Iris pigment epithelial cell (primary cell): ENCODE measurements at places on chromosomes 5 and 9.
A peak's percentile ranks its signal among the peaks of the same experiment; 100 is the strongest.

GRCh38 chr9:21708856-21709255 lies 93.6 kb upstream of the MTAP start:
- no peak for DNase-seq

DNA sequence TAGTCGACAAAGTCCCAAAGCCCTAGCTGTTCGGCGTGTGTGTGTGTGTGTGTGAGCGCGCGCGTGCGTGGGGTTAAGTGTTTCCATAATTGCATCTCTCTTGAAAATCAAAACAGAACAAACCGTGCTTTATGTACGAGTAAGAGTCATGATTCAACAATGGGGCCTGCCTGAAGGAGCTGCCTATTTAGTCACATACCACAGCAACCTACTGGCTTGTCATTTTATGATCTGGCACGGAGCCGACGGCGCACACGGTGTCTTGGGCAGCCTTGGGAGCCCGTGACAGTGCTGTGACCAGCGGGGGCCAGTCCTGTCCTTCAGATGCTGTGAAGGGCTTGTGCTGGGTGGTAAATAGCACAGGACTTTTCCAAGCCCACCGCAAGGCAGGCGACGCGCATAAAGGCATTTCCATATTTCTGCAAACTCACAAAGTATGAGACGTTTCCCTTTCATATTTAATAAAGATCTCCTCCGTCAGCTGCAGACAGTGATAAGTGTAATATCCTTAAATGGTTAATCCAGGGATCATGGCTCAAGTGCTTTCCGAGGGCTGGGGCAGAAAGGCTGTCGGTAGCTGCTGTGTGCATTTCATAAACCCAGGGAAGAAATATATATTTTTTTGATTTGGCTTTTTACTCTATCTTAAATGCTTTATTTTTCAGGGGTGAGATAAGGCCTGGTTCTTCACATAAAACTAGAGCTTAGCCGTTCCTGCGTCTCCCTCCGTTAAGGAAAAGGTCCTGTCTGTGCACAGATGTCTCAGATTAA lies 270.2 kb upstream of the IRX1 start:
- no peak for DNase-seq

DNA sequence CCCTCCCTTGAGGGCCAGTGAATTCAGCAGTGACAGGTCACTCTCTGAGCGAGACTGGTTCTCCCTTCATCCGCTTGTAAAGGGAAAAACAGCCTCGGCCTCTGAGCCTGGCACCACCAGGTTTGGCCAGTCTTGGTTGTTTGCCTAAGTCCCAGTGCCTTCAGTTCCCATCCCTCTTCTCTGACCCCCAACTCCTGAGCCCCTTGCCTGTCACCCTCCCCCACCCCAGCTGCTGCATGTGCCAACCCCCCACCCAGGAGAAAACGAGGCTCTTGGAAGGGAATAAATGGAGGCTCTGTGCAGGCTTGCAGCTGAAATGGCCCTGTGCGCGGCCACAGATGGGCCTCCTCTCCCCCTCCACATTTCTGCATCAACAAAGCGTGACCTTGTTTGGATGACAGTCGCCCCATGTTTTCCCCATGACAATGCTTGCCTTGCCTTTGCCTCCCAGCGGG lies 3.1 kb downstream of the URM1 start:
- no peak for DNase-seq

DNA sequence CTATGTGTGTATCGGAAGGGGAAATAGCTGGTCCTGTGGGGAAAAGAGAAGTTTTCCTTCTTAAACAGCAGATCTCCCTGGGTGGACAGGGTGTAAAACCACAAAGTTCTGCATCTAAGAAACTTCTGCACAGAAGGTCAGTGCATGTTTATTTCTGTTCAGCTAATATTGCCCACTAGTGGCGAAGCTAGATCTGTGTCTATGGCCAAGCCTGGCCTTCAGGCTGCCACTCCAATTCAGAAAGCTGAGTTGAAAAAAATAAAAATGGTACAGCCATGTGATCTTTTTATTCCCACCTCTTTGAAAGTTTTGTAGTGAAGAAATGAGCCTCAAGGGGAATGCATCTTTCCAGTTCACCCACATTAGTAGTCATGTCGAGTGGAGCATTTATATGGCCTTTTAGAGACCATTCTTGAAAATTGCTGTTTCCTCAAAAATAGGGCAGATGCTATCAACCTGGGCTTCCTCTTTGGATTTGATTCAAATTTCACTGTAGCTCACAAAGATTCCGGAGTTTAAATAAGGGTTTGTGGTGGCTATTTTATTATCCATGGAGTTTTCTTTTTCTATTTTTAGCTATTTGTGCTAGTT lies 488.0 kb downstream of the PRELID2 start:
- DNase-seq = peak; percentile 87

- peak; percentile 78 for DNase-seq
Measured at GRCh38 chr5:139392678-139393496, 2.0 kb downstream of the PROB1 start.

GRCh38 chr9:137505421-137506140 lies 44.6 kb downstream of the PNPLA7 start:
- DNase-seq = no peak

- DNase-seq = no peak
Measured at GRCh38 chr5:126718236-126718868, 58.6 kb upstream of the LMNB1 start.

- no peak for DNase-seq
Measured at GRCh38 chr5:50658246-50658645, 8.2 kb upstream of the PARP8 start.

DNA sequence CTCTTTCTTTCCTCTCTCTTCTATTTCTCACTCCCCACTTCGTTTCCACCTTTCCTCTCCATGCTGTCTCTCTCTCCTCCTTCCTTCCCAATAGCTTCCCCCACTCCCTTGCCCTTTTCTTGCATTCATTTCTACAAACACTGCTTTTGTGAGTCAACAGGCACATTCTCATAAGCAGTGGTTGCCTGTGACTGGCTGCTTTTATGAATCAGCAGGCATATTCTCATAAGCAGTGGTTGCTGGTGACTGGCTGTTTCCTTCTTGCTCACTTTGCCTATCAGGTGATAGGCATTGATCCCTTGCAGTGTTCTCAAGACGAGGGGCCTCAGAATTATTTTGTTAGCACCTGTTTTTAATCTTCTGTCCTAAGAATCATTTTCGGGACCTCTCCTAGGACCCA lies 116.1 kb upstream of the ACTBL2 start:
- peak; percentile 89 for DNase-seq

- DNase-seq = no peak
Measured at GRCh38 chr9:97531888-97532376, 30.5 kb downstream of the TMOD1 start.

- DNase-seq = no peak
Measured at GRCh38 chr9:94142353-94142752, 58.1 kb downstream of the PTPDC1 start.

DNA sequence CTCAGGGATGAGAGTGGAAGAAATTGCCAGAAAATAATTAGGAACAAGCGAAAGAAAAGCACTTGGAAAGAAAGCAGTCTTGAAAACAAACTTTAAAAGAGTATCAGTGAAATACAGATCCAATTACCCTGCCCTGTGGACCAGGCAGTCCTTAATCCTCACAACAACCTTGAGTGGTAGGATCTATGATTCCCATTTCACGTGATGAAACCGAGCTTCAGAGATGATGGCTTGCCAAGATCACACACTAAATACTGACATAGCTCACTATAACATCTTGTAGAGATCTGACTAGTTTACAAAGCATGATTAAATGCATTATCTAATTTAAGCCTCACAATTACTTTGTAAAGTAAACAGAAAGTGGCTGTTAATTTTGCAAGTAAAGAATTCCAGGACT lies 55.5 kb upstream of the ABCA1 start:
- DNase-seq = no peak

DNA sequence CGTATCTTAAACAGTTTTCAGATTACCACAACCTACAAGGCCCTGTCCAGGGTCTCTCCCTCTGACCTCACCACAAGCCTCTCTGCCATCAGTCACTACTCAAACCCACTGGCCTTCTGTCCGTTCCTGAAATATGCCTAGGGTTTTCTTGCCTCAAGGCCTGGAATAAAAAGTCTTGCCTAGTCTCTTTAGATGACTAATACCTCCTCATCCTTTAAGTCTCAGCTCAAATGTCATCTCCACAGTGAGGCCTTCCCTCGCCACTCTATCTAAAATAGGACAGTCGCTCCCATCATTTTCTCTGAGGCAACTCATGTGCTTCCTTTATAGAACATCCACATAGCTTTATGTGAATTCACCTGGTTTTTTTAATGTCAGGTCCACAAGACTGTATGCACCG lies 5.2 kb downstream of the DENND1A start:
- no peak for DNase-seq

DNA sequence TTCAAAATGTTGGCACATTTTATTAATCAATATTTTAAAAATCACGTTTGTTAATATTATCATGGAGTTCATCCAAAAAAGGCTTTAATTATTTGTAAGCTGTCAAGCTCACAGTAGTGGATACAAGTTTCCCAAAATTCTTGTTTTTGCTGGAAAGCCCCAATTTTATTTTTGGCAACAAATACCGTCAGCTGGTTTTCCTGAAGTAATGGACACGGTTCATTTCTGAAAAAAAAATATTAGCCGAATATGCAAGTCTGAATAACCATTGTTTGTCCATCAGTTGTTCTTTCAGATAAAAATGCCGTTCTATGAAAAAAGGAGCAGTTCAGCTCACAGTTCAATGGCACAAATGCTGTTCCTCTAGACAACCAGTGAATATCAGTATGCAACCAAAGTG lies 101.5 kb upstream of the RAI14 start:
- no peak for DNase-seq

GRCh38 chr5:36356915-36357314 lies 55.2 kb upstream of the RANBP3L start:
- DNase-seq = no peak

- no peak for DNase-seq
Measured at GRCh38 chr5:10432059-10433008, 9.3 kb upstream of the ROPN1L start.

DNA sequence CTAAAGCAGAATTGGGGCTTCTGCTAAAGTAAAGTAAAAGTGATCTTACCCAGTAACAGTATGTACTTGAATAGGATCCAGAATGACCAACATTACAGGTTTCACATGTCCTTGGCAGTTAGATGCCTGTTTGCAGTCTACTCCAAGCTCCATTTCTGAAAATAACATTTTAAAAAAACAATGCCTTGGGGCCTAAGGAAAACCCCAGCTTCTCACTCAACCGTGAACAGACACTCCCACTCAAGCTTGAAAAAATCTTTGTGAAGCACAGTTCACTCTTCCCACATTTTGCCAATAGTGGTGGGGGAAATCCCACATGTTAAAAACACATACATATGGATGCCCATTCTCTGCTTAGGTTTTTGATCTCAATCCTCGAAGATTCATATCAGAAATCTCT lies 304.1 kb downstream of the ARRDC3 start:
- peak; percentile 75 for DNase-seq

DNA sequence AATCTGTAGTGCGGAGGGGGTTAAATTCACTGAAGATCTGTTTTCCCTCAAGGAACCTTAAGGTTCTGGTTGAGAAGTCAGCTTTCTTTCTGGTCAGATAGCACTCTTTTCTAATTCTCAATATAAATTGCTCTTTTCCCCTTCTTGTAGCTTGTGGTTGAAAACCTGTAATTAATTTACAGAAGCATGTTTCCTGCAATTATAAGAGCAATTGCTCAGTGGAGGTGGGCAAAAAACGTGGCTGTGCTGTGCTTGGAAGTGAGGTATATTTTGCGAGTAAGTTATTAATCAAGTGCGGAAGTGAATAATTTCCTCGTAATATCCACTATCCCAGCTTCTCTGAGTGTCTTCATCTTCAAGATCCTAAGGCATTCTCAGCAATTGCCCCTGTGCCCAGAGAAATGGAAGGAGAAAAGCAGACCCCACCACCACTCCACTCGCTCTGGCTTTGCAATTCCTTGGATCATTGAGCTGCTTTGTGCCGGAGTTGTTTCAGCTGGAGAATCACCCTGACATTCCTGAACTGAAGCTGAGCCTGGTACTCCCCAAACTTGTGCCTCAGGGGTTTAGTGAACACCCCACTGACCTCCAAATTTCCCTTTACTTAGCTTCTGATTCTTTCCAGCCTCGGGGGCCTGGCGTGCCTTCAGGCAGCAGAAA lies 140.6 kb downstream of the LRRC70 start:
- DNase-seq = no peak

GRCh38 chr5:59745415-59745863 lies 148.1 kb downstream of the PDE4D start:
- DNase-seq = peak; percentile 100

DNA sequence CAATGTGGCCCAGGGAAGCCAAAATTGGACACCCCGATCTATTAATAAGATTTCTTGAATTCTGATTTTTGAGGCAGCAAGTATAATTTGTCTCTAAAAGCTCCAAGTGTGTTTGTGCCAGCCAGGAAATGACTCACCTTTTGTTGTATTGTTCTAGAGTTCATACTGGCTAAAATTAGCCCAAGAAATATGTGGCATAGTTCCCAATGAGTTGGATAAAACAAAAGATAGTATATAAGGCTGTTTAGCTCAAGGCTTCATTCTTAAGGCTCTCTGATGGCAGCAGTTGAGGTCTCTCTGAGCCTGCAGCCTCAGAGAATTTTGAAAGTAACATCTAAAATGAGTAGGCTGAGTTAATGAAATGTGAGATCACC lies 21.6 kb downstream of the HMGXB3 start:
- peak; percentile 84 for DNase-seq

- DNase-seq = peak; percentile 50
Measured at GRCh38 chr5:68646144-68646543, 430.6 kb downstream of the PIK3R1 start.

- DNase-seq = no peak
Measured at GRCh38 chr9:136558373-136558772, 12.5 kb upstream of the NOTCH1 start.

GRCh38 chr5:66742083-66742895 lies 146.1 kb downstream of the MAST4 start:
- DNase-seq = no peak

DNA sequence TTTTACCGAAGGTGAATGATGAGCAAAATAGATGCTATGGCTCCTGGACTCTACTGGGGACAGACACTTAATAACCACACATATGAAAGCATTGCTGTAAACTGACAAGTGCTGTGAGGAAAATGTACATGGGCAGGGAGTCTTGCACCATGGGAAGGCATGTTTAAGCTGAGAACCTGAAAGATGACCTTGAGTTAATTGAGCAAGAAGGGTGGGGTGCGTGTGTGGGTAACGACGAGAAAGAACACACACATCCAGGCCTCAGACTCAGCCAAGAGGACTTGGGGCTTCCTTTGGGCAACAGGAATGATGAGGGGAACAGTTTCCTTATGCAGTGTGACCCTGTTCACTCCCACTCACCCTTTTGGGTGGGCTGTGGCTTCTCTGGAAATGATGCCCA lies 73.1 kb downstream of the HSPA4 start:
- DNase-seq = no peak

GRCh38 chr9:134434894-134435506 lies 108.7 kb downstream of the RXRA start:
- DNase-seq = peak; percentile 97

DNA sequence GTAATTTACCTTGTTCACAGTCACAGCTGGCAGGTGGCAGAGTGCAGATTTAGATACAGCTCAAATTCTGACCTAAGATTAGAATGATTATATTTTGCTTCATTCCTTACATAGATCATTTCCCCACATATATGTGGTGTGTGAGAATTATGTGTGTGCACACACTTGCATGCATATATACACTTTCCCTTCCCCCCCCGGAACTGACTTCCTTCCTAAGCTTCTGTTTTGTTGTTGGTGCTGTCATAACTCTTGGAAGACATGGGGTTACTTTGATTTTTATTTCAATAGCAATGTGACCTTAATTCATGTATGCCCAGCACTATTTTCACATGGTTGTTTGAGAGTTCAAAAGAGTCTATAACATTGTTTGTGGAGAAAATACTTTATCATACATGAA lies 112.8 kb downstream of the CMYA5 start:
- no peak for DNase-seq

- no peak for DNase-seq
Measured at GRCh38 chr5:168311061-168311566, 19.7 kb downstream of the WWC1 start.
